ENCODE measurements at places on chromosomes 13 and 19.

GRCh38 chr19:42421101-42421500, 6.1 kb downstream of the LIPE start:
- DNase-seq = no peak

DNA sequence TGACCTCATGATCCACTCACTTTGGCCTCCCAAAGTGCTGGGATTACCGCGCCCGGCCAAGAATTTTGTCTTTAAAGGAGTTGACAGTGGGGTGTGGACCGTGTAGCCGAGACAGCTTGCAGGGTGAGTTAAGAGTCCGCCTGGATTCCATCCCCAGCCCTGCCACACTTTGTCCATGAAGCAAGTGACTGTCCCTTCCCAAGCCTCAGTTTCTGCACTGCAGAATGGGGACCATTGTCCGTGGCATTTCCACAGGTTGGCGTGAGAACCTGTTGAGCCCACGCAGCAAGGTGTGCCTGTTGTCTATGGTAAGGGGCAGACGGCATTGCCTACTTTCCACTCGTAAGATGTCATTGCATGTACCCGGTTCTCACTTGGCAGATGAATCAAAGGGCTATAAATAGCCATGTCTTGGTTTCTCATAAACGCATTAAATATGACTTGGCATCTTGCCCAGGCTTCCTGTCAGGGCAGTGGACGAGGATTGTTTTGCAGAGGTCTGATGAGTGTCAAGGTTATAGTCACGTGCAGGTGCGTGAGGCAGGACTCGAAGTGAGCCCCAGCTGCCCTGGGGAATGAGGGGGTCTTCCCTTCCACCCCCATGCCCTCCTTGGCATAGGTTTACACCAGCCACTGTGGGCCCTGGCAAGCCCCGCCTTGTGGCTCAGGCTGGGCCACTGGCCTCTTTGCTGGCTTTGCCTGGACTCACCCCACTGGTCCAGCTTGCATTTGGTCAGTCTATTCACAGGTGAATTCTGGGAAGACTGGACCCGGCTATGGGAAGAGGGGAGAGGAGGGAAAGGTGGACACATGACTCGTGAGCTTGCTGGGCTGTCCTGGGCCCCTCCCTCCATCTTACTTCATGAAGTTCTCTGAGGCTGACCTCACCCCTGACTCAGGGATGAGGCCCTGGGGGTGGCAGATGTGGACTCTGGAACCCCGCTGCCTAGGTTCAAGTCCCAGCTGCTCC, 14.6 kb downstream of the FAM187B start:
- no peak for DNase-seq

GRCh38 chr13:75339635-75340374, 142.2 kb downstream of the TBC1D4 start:
- no peak for DNase-seq

GRCh38 chr19:38656171-38656981, 8.9 kb downstream of the ACTN4 start:
- no peak for DNase-seq

DNA sequence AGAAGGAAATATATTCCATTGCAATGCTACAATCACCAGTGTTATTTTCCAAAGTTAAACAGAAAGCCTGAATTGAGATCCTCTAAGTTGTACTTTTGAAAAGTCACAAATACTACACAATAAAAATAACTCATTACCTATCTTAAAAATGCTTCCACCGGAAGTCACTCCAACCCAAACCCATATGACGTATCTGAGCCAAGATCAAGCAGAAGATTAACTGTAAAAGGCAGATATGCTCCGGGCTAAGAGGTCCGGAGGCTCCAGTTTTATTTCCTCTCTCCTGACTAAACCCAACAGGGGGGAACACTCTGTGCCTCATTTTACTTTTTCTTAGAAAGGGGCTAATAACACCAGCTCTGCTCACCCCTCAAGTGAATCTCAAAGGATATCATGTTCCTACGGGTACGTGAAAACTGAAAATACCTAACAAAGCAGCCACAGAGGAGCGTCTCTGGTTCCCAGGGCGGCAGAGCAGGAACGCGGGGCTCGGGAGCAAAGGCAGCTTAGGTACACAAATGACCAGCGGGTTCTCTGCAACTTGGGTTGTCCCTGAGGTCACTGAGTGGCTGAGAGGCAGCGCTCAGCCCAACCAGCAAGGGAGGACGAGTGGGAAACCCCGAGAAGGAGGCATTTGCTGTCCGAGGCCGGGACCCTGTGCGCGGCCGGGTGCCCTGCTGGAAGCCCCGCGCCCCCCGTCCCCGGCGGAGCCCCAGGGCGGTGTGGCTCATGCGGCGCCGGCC, 750 bp downstream of the RAB20 start:
- DNase-seq = no peak

DNA sequence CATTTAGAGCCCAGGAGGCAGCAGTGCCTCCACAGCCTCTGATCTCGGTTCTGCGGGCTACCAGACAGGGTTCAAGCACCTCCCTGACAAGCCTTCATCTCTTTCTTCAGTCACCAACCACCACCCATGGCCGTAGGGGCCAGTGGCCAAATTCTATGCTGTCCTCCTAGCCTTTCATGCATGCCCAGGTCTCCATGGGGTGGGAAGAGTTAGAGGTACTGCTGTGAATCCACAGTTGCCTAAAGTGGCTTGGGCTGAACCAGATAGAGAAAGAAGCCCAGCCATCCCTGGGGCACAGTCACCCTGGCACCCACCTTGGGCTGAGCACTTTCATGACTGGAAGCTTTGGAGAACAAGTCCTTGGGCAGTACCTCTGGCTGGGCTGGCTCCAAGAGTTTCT, 97.4 kb downstream of the ZDHHC20 start:
- no peak for DNase-seq

- no peak for DNase-seq
Measured at GRCh38 chr13:45781553-45782326, 69.8 kb downstream of the SIAH3 start.

GRCh38 chr13:19817510-19818158, 34.9 kb upstream of the PSPC1 start:
- no peak for DNase-seq

DNA sequence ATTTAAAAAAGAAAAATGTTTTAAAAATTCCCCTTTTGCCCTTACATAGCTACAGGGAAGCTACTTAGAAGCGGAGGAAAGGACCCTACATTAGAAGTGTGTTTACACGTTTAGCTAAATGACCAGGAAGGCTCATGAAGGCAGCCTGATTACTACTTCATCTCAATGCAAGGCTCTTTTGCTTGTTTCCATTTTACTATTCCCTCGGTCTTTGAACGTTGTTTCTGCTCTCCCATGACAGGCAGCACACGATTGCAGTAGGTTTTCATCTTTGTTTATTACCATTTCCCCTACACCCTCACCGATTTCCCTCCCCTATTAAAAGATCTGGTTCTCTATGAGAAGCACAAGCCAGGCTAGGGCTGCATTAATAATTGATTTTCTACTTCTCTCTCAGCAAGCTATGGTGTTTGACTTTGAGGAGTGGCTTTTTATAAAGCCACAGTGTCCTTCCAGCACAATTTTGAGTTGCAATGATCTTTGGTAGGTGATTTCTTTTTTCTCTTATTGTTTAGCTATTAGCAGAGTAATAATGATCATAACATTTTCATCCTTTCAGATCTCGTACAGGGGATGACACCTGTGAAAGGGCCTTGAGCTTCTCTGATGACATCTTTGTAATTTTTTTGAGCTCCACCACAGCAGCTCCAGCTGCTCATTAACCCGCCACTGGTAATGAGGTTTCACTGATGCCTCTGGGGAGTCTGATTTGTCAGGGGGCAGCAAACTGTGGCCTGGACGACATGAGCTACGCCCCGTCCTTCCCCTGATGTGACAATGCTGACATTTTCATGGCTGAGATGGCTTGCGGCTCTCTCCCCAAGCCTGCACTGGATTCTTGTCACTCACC, 670.3 kb downstream of the UQCRFS1 start:
- no peak for DNase-seq

GRCh38 chr19:5091684-5092480, 123.0 kb downstream of the KDM4B start:
- no peak for DNase-seq

- no peak for DNase-seq
Measured at GRCh38 chr13:112449545-112449930, 73.4 kb downstream of the SPACA7 start.

DNA sequence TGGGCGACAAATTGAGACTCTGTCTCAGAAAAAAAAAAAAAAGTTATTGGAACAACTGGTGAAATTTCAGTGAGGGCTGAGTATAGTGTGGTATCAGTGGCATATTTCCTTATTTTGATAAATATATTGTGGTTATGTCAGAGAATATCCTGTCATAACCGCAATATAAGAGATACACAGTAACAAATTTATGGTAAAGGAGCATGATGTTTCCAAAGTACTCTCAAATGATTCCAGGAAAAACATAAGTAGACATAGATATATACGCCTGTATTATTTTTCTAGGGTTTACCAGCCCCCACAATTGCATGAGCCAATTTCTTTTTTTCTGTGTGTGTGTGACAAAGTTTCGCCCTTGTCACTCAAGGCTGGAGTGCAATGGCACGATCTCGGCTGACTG, 5.7 kb upstream of the C5AR1 start:
- DNase-seq = no peak

DNA sequence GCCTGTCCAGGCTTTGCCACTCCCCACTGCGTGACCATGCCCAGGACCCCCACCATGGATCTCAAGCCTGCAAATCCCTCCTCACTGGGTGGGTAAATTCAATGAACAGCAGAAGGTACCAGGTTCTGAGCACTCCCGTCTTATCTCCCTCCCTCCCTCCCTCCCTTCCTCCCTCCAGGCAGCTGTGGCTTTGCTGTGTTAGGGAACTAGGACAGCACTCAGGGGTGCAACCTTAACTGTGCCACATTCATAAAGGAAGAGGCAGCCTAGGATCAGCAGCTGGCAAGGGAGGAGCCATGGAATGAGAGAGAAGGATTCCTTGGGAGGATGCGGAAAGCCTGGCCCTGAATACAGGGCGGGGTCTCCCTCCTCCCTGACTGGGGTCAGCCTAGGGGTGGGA, 5.6 kb downstream of the CEACAM4 start:
- no peak for DNase-seq

- no peak for DNase-seq
Measured at GRCh38 chr13:22801402-22802003, 379.3 kb upstream of the SGCG start.

GRCh38 chr13:111302045-111302726, 18.3 kb upstream of the TEX29 start:
- DNase-seq = no peak

DNA sequence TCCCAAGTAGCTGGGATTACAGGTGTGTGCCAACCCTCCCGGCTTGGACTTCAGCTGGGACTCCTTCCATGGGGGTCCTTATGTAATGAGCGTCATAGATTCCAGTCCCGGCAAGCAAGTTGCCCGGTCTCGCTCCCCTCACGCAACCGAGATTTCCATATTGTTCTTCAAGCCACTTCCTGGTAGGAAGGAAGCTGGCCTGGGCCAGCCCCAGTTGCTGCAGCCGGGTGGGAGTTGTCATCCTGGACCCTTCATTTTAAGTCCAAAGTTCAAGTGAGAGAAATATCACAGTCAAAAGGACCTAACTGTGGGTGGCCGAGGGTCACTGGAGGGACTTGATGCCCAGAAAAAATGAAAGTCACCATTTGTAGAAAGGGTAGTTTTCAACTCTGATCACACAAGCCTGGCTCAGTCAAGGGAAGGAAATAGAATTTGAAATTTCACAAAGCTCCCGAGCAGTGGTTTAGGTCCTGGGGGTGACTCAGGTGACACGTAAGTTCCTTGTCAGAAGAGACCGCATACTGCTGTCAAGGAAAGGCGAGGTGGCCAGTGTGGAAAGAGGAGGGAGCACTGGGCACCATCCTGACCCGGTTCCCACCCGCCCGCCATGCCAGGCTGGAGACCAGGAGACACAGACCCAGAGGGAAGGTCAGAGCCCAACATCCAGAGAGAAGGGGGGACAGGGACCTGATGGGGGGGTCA, 5.3 kb downstream of the FGF21 start:
- DNase-seq = no peak

DNA sequence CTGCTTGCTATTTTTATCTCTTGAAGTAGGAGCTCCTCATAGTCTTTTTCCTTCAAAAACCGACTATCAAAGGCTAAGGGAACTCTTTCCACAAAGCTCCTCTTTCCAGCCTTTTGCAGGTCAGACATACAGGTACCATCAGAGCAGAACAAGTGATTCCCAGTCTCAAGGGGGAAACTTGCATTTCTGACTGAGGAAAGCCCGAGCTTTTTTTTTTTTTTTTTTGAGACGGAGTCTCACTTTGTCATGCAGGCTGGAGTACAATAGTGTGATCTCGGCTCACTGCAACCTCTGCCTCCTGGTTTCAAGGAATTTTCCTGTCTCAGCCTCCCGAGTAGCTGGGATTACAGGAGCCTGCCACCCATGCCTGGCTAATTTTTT, 32.0 kb downstream of the RUBCNL start:
- DNase-seq = no peak

GRCh38 chr13:26699197-26699490, 61.4 kb downstream of the GPR12 start:
- no peak for DNase-seq

DNA sequence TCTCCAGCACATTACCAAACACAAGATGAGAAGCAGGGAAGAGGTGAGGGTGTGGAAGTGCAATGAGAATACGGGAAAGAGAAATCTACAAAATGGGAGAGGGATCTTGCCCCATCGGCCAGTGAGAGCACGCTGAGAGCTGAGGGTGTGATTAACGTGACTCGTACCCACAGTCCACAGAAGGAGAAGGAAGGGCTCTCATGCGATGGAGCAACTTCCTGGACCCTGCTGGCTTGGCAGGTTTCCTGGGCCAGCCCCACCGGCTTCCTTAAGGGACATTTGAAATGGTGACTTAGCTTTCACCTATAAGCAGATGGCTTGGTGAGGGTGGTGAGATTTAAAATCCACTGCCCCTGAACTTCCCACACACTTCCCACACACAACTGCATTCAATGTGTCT, 740.1 kb downstream of the UQCRFS1 start:
- DNase-seq = no peak

GRCh38 chr19:32195706-32196610, 149.5 kb upstream of the ZNF507 start:
- no peak for DNase-seq

GRCh38 chr19:7072541-7072940, 3.0 kb downstream of the ZNF557 start:
- no peak for DNase-seq

DNA sequence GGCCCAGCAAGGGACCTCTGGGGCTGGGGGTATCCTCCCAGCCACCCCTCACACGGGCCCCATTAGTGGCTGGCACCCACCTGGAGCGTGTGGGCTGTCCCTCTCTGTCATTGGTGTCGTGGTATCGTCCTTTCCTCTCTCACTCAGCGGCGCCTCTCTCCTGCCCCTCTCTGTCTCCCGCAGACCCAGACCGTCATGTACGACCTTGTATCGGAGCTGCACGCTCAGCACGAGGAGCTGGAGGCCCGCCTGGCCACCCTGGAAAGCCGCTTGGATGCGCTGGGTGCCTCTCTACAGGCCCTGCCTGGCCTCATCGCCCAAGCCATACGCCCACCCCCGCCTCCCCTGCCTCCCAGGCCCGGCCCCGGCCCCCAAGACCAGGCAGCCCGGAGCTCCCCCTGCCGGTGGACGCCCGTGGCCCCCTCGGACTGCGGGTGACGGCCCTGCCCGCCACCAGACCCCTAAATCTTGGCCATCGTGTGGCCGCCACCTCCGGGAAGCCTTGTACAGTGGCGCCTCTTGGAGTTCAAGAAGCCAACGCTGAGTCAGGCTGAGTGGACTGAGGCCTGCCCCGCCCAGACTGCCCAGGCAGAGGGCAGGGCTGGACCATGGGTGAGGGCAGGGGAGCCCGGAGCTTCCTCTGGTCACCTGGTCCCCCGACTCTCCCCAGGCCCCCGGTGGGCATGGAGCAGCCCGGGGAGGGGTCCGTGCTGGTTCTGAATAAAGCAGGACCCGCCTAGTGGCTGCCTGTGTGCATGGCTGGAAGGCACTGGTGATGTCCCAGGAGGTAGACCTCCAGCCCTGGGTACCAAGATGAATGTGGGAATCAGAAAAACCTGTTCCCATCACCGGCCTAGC, 9.8 kb upstream of the ARRDC2 start:
- DNase-seq = no peak
